ENCODE measurements at places on chromosomes 2 and 18. TPM values are rescaled to one million over a fixed set of nuclear protein-coding genes. Genes with fewer than 3 reads are reported as not detected.

CRYGD gene
- total RNA-seq, result not detected

IL37 gene
- not detected for total RNA-seq

DNA sequence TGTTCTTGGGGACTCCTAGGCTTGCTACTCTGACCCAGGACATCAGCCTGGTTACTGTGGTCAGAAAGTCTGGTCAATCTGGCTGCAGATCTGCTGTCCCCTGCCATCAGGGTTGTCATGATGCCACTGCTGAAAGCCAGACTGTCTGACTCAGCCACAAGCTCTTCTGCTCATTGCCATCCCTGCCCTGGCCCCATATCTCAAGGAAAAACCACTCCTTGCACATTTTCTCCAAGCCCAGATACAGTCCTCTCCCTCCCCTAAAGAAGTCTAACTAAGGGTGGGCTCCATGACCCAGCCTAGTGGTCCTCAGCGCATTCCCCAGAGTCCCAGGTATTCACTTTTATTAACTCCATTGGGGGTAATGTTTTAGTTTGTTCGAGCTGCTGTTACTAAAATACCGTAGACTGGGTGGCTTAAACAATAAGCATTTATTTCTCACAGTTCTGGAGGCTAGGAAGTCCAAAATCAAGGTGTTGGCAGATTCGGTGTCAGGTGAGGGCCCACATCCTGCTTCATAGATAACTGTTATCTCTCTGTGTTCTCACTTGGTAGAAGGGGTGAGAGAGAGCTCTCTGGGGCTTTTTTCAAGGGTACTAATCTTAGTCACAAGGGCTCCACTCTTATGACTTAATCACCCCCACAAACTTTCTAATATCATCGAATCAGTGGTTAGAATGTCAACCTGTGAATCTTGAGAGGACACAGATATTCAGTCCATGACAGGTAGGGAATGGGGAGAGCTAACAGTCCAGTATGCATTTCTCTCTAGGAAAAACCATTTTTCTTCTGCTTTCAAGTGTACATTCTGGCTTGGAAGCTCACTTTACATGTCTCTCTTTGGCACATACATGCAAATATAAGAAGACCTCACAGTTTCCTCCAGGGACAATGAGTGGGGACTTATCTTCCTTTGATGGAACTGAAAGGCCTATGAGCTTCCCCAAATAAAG lies 94.8 kb upstream of the CXCR4 start:
- no peak for DNase-seq

GRCh38 chr2:101190747-101191516 lies 39.8 kb upstream of the TBC1D8 start:
- DNase-seq, result no peak

DNA sequence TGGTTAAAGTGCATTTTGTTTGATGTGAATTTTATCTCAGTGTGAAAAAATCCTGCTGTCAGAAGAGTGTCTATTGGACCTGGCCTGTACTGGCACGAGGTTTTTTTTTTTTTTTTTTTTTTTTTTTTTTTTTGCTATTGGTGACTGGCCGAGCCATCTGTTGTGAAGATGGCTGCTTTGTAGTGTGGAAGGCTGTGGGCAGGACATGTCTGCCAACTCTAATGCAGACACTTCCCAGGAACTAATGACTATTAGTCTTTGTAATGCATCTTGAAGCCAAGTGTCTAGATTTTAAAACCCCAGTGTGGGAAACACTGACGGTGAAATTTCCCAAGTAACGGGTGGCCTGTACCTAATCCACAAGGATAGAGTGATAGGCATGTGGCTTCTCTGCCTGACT lies 34.3 kb downstream of the ZAP70 start:
- no peak for DNase-seq

DNA sequence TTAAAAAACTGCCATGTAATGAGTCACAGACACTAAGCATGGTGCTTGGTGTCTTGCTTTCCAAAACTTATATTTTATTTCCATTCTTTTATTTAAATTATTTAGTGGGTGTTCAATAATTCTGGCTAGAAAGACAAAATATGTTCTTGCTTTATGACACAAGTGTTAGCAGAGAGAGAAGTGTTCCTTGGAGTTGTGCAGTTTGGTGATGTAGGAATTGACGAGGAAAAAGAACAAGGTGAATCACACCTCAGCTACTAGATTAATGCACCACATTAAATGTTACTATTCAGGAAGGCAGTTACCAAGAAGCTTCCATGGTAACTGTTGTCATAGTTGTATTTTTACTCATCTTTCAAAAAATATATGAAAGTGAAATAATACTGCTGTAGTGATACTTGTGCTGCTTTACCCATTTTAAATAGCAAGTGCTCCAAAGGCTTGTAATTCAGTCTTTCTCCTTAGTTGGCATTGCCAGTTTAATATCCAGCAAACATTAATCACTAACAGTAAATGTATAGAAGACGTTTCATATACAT lies 28.3 kb downstream of the ADAM23 start:
- DNase-seq, result no peak

SOX11 gene
- total RNA-seq, result not detected

GRCh38 chr18:64248836-64249235 lies 99.9 kb upstream of the LINC00305 start:
- DNase-seq, result no peak

Data from endothelial cell of umbilical vein (primary cell).